ENCODE measurements at places on chromosomes 4 and X.

DNA sequence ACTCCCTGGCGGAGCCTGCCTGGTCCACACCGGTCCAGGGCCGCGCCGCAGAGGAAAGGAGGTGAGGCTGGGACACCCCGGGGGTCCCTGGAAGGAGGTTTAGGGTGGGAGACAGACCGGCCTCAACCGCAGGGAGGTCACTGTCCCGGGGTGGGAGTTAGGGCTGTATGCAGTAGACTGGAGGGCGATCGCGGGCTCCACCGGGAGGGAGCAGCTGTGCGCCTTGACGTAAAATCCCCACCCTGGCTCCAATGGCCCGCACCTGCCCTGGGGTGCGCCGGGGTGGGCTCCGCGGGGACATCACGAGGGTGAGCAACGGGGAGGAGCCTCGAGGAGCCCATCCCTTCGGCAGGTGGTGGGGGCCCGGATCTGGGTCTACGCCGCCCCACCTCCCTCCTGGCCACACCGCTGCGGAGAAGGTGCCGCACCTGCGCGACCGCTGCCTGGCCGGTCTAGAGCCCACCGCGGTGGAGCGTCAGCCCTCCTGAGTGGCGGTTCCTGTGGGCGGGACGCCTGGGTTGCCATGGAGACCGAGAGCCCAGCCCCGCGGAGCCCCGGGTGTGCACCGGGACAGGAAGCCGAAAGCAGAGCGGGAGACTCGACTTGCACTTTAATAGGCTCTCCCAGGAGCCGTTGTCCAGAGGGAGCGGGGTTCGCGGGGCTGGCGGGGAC is 105.1 kb downstream of the ADRA2C start:
- DNase-seq, result peak; percentile 27

DNA sequence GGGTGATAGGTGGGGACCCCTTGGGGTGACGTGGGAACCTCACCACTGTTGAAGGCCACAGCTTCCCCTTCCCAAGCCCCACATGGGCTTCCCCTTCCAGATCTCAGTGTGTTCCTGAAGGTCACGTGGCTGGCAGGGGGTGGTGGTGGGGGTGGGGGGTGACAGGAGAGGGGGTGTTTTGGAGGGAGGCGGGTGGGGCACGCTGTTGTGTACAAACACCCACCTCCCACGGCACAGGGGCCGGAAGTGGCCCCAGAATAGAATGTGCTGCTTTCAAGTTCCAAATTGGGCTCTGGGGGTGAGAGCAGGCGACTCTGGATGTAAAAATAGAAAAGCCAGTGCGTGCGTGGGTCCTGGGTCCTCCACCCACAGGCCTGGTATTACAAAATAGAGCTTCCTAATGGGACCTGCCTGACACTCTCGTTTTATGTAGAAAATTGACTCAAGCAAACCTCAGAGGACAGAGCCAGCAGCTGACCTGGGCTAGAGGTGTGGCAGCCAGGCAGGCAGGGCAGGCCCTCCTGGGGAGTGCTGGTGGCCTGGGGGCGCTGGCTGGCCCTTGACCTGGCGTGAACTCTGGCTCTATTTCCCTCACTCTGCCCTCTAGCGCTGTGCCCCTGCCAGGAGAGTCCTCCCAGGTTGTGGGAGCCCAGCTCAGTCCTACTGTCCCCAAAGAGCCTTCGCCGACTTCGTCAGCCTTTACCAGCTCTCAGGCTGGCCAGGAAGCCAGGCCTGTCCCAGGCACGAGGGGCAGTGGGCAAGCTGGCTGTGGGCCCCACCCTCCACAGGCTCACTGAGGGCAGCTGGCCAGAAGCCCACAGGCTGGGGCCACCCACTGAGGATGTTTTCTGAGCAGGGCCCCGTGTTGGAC is 5.4 kb upstream of the SH3BP2 start:
- DNase-seq, result no peak

- no peak for DNase-seq
Measured at GRCh38 chr4:110287130-110287529, 88.7 kb upstream of the ELOVL6 start.

GRCh38 chr4:123661080-123661737 is 264.6 kb downstream of the SPRY1 start:
- DNase-seq, result no peak

DNA sequence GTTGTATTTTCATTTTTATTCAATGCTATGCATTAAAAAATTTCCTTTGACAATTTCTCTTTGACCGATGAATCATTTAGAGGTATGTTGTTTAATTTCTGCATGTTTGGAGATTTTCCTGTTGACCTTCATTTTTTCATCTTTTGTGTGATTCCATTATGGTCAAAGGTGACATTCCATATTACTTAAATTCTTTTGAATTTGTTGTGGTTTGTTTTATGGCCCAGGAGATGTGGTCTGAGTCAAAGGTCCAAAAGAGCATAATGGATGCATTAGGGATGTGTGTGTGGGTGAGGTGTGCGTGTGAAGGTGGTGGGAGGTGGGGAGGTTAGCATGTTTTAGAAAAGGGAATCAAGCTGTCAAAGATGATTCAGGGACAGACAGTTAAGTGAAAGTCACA is 76.0 kb upstream of the GIMD1 start:
- no peak for DNase-seq

DNA sequence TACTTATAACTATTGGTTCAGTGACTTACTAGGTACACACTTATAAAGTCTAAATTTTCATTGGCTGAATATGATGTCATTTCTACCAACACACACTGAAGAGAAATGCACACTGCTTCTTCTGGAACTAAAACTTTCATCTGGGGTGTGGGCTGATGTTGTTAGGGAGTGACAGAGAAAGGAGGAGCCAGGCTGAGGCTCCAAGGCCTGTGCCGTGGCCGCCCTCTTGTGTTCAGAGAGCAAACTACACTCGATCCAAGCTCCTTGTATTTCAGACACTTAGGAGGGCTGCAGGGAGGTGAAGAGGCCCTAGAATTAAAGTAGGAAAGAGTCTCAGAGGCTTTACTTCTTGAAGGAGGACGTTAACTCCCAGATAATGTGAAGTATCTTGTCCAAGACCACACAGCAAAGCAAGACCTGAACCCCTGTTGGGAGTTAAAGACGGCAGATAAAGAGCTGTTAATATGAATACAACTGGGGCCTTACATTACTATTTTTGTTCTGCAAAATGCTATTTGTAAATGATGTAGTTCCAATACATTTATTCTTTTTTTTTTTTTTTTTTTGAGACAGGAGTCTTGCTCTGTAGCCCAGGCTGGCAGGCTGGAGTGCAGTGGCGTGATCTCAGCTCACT is 137.5 kb downstream of the AFAP1 start:
- peak; percentile 70 for DNase-seq

GRCh38 chrX:45329217-45329616 is 128.5 kb upstream of the DIPK2B start:
- no peak for DNase-seq

- no peak for DNase-seq
Measured at GRCh38 chr4:80306260-80306659, 29.3 kb upstream of the CFAP299 start.

GRCh38 chr4:10581022-10581421 is 103.5 kb downstream of the CLNK start:
- no peak for DNase-seq

GRCh38 chr4:127656047-127656680 is 23.4 kb downstream of the INTU start:
- no peak for DNase-seq

GRCh38 chr4:146916479-146917076 is 29.1 kb downstream of the TTC29 start:
- no peak for DNase-seq

DNA sequence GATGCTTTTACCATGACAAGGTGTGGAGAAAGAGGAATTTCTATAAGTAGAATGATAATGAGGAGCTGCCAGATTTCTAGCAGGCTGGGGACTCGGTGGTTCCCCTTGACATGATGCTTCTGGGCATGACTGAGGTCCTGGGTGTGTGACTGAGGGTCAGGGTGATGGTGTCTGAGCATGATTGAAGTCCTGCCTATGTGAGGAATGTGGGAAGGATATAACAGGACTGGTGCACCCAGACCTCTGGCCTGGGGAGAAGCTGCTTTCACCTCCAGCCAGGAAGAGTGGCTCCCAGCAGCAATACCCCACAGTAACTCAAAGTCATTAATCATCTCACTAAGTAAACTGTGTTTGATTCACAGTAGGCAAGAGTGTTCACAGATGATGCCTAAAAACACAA is 17.4 kb downstream of the SORBS2 start:
- no peak for DNase-seq

GRCh38 chr4:95539106-95539505 is 9.7 kb downstream of the UNC5C start:
- DNase-seq, result no peak

DNA sequence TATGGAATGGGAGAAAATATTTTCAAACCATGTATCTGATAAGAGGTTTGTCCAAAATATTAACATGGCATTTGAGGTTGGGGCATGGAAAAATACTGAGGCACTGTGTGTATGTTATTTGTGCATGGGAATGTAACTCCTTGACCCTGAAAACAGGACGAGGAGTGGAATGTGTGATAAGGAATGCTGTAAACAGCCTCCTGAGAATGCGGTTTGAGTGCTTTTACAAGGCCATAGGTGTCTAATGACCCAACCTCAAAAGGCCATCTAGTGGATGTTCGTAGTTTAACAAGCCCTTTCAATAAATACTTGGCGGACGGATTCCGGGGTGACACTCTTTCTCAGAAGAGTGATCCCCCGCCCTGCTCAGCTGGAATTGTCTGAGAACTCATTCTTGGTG is 162.9 kb upstream of the USP9X start:
- DNase-seq, result peak; percentile 73

- DNase-seq, result no peak
Measured at GRCh38 chr4:42391981-42392380, 5.3 kb upstream of the SHISA3 start.

- DNase-seq, result no peak
Measured at GRCh38 chr4:48588230-48589097, 98.4 kb downstream of the ZAR1 start.

GRCh38 chrX:138945219-138945618 is 233.7 kb upstream of the FGF13 start:
- DNase-seq, result no peak

GRCh38 chrX:18640686-18641085 is 31.2 kb downstream of the RS1 start:
- peak; percentile 75 for DNase-seq

GRCh38 chrX:97691901-97692455 is 808.3 kb downstream of the RPA4 start:
- DNase-seq, result no peak

DNA sequence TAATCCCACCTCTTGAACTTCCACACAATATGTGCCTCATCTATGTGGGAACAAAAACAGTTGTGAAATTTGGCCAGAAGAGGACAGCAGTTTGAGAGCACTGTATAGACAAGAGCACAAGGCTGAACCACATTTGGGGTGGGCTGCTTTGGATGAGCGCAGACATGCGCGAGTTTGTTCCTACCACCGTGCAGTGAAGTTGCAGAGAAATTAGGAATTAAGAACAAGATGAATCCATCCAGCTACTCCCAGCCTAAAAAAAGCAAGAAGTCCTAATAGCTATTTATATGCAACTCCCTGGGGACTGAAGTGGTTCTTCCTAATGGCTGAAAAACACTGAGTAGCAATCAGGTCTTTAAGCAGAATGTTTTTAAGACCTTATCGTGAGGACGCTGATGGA is 1.0 kb downstream of the GAB3 start:
- peak; percentile 51 for DNase-seq

- DNase-seq, result no peak
Measured at GRCh38 chr4:106323119-106323518, 6.8 kb downstream of the AIMP1 start.

DNA sequence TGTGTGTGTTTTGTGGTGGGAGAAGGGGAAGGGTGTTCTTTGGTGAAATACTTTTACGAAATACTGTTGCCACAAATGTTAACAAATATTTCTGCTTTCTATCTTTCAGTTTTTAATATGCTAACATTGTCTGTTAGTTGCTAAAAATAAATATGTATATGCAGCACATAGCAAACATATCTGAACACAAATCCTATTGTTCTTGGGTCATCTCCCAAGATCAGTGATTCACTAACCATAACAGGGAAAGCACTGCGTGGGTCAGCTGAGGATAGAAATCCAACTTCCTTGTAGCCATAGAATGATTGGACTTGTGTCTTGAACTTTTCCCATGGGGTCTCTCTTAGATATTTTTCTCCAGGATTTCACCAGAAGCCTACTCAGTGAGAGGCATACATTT is 250.3 kb upstream of the FAM47A start:
- DNase-seq, result no peak
